Activated CD4-positive, alpha-beta T cell treated with anti-CD3 and anti-CD28 coated beads, Interleukin-10, Interleukin-2, amounts not matched to agents 100 ng/mL and 50 ng/mL, durations not matched to agents 16 hours and 8 hours (primary cell): ENCODE measurements at places on chromosomes 16 and 17.

- DNase-seq = no peak
Observed at GRCh38 chr17:27989046-27989445, 53.4 kb upstream of the NLK start.

DNA sequence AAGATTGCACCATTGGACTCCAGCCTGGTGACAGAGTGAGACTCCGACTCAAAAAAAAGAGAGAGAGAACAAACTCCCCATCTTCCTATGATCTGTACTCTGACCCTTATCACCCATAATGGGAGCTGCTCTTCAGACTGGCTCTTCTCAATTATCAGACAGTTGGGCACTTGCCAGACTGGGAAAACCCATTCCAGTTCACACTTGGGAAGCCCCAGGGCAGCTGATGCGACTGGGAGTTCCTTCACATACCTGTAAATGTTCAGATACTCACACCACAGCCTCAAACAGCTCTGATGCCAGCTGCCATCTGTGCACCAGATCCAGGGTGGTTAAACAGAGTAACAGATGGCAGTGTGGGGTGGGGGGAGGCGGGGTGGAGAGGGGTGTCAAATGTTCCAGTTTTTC lies 23.8 kb upstream of the TMEM101 start:
- no peak for DNase-seq

GRCh38 chr17:52294301-52294700 lies 135.8 kb upstream of the CA10 start:
- no peak for DNase-seq

- no peak for DNase-seq
Observed at GRCh38 chr17:39787041-39787440, 49.3 kb downstream of the GRB7 start.

DNA sequence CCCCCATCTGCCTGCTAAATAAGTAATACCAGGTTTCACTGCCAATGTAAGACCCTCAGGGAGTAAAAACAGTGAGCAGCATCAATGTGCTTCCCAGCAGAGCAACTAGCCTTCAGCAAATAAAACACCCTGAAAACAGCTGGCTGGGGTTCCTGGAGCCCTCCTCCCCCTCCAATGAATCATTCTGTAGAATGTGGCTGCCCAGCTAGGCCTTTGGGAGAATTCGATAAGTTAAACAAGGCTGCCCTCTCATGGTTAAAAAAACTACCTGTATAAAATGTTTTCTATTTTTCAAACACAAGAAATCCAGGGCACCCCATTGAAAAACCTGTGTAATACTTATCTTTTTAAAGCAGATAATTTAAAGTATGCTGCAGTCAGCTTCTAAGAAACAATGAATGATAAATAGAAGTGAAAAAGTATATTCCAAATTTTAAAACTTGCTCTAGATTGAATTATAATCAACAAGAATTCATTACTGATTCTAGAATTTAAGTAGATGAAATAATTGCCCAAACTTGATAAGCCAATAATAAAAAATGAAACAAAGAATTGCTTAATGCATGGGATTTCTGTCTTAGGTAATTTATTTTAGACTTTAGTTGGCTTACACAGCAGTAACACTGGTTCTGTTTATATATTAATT lies 9.4 kb upstream of the TOM1L1 start:
- DNase-seq = peak; percentile 46

- DNase-seq = no peak
Observed at GRCh38 chr17:74024871-74025531, 178.5 kb upstream of the RPL38 start.

DNA sequence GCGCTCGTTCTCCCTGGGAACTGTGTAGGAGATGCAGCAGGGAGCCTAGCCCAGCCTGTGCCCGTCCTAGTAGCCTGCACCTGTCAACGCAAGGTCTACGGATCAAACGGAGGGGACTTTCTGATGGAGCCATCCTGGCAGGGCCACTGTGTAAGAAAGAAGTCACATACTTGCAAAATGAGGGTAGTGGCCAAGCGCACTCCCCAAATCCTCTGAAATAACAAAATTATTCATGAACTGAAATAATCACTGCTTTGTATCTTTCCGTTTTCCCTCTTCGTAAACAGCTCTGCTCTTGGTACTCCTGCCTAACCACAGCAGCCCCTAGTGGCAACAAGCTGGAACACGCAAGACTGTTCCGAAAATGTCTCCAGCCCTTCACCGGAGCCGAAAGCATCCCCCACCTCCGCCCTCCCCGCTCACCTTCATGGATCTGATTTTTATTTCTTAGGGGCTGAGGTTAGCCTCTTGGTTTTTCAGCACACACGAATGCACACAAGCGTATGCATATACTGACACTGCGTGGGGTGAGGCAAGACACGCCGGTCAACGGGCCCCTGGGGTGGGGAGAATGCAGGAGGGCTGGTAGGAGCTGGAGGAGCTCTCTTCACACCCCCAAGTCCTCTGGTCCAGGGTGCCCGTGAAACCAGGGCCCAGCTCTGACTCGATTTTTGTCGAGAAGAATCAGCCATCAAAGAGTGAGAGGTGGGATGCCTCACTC lies 100.8 kb downstream of the ABCC12 start:
- peak; percentile 54 for DNase-seq

- DNase-seq = no peak
Observed at GRCh38 chr16:27240948-27241531, 27.5 kb downstream of the NSMCE1 start.

DNA sequence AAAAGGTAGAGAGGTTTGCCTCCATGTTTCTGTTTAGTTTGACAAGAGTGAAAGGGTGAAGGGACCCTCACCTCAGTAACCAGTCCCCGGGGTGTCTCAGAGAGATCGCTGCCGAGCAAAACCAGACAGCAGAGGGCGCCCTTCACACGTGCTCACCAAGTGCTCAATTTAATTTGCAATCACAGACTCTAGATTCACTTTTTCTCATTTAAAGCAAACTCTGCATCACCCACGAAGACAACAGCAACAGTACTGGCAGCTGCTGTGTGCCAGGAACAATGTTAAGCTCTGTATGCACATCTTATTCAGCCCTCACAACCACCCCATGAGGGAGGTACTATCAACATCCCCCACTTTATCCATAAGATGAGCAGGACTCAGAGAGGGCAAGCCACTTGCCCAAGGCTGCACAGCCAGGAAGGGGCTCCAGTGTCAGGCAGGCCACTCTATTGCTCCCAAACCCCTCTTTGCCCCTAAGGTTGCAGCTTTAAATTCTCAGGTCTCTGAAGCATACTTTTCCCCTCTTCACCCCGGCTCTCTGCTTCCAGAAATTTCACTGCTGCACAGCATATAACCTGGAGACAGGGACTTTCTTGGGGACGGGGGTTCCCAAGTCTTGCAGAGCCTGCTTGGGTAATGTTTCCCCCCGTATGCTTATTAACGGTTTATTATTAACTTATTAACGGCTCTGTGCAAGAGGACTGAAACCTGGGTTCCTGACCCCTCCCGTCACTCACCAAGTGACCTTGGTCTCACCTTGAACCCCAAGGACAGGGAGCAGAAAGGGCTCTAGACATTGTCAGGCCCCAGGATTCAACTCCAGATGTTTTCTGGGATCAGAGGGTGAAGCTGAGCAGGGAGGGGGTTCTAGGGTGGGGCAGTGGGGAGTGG lies 70.9 kb downstream of the CNGB1 start:
- DNase-seq = peak; percentile 68

- no peak for DNase-seq
Observed at GRCh38 chr17:8695916-8696415, 48.7 kb downstream of the CCDC42 start.

DNA sequence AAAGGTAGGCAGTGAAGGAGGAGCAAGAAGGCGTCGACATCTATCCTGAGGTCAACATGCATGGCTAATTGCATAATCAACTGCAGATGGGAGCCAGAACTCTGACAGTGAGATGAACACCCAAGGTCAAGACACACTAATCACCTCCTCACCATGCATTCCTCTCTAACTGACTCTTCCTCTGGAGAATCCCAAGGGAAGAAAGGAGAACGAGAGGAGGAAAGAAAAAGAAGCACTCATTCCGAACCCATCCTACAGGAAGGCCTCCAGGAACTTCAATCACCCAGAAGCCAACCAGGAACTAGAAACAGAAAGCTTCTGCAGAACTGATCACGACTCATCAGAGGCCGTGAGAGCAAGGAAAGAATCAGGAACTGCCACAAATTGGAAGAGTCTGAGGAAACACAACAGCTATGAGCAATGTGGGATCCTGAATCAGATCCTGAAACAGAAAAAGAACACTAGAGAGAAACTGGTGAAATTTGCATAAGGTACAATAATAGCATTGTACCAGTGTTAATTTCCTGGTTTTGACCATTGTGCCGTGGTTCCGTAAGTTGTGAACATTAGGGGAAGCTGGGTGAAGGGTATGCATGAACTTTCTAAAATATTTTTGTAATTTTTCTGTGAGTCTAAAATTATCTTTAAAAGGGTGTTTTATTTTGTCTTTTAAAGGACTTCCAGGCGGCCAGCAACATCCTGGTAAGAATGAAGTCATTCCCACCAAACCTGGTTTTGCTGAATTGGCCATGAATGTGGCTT lies 10.0 kb upstream of the BEAN1 start:
- DNase-seq = no peak

GRCh38 chr16:7443648-7444365 lies 111.2 kb downstream of the RBFOX1 start:
- no peak for DNase-seq

GRCh38 chr17:79750650-79751545 lies 20.2 kb downstream of the ENPP7 start:
- DNase-seq = no peak
